Hypothalamus (tissue), 51 donors: ENCODE measurements at places on chromosomes 13 and 19.
A peak's percentile ranks its signal among the peaks of the same experiment; 100 is the strongest.

DNA sequence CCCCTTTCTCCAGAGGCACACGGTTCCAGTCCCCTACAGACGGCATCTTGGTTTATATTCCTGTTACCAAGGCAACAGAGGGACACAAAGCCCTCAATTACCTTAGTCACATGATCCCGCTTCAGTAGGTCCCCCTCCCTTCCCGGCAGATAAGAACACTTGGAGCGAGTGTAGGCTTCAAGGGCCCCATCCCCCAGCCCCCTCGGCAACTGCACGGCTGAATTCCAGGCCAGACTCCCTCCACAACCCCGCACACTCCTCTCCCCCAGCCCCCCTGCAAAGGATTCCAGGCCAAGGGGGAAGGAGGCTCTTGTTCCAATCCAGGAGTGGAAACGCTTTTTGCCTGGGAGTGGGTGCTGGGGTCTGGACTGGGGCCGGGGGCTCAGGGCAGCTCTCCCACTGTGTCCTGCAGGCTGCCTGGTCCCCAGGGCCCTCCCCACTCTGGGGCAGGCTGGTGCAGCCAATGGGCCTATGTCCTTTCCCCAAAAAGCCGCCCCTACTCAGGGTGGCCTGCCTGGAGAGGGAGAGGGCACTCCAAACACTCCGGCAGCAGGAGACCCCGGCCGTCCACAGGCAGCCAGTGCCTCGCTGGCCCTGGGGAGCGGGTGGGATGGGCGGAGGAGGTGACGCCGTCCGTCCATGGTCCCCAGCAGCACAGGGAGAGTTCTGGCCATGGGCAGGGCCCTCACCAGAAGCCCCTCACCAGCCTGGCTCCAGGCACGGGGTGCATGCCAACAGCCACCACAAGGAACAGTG lies 62.6 kb downstream of the MLLT1 start:
- no peak for DNase-seq

DNA sequence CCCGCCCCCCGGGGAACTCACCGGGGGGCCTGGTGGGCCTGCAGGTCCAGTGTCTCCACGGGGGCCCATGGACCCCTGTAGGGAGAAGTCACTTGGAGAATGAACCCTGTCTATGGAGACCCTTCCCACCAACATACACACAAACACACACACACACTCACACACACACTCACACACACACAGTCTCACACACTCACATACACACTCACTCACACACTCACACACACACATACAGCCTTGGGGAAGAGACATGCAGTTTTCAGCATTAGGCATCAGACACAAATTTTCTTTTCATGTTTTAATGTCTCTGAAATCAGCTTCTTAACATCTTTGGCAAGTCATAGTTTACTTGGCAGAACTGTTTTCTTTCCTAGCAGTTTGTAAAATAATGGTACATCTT lies 31.0 kb upstream of the OLFM2 start:
- DNase-seq = no peak

GRCh38 chr13:35866801-35867200 lies 264.4 kb downstream of the DCLK1 start:
- no peak for DNase-seq

DNA sequence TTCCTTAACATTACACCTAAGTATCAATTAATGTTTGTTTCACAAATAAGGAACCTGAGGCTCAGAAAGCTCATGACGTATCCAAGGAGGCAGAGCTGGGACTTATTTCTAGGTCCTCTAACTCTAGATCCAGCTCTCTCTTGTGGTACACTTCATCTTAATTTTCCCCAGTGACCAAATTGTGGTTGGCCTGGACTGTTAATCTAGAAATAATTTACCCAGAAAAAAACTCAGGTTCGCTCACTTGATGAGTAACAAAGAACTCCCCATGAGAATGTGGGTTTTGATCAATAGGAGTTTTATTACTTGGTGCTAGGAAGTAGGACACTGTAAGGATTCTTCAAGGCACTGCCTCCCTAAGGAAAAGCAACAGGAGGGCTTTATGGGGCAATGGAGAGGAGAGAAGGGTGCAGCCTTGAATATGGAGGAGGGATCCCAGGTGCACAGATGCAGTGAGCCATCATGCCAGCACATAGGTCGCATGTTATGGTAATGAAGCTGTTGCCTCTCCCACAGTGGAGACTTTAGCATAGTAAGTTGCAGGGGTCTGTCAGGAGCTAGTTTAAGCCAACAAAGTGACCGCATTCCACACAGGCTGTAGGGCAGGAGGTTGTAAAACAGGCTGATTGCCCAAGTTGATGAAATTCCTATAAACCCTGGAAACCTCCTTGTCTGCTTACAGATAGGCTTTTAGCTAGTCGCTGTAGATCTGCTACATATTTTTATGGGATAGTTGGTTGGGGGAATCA lies 14.7 kb downstream of the RAP2A start:
- no peak for DNase-seq

- no peak for DNase-seq
Measured at GRCh38 chr19:35142606-35143230, 337 bp upstream of the FXYD7 start.

- DNase-seq = no peak
Measured at GRCh38 chr13:85386424-85386823, 412.8 kb downstream of the SLITRK6 start.

- DNase-seq = no peak
Measured at GRCh38 chr13:101325423-101325822, 90.9 kb downstream of the NALCN start.

GRCh38 chr19:1238369-1239303 lies 831 bp upstream of the CBARP start:
- DNase-seq = peak; percentile 16

DNA sequence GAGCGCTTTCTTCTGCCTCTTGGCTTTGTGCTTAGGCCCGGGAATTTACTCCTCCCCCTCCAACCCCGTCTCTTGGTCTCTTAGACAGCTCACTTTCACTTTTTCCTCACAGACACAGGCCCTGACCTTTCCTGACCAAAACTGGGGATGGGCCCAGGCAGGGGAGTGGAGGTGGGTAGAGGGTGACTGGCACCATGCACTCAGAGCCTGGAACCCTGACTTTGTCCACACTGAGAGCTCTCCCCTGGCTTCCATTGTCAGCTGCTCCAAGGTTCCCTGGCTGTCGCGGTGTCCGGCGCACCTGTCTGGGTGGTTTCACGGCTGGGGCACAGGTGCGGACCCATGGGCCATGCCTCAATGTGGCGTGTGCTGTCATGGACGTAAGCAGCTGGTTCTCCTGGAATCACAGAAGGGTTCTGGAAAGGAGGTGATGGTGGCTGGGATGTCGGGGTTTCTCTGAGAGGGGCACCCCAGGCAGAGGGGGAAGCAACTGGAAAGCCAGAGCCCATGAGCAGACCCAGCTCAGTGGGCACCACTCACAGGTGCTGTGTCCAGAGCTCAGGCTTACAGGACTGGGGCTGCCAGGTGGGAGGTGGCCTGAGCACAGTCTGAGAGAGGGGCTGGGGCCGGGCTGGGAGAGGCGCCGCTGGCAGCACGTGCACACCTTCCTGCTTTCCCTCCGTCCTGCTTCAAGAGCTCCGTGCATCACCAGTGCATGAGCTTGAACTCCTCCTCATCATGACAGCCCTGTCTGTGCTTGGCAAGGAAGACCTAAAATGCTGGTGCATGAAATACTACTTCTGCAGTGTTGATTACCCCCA lies 28.0 kb upstream of the C1QTNF9 start:
- DNase-seq = no peak

DNA sequence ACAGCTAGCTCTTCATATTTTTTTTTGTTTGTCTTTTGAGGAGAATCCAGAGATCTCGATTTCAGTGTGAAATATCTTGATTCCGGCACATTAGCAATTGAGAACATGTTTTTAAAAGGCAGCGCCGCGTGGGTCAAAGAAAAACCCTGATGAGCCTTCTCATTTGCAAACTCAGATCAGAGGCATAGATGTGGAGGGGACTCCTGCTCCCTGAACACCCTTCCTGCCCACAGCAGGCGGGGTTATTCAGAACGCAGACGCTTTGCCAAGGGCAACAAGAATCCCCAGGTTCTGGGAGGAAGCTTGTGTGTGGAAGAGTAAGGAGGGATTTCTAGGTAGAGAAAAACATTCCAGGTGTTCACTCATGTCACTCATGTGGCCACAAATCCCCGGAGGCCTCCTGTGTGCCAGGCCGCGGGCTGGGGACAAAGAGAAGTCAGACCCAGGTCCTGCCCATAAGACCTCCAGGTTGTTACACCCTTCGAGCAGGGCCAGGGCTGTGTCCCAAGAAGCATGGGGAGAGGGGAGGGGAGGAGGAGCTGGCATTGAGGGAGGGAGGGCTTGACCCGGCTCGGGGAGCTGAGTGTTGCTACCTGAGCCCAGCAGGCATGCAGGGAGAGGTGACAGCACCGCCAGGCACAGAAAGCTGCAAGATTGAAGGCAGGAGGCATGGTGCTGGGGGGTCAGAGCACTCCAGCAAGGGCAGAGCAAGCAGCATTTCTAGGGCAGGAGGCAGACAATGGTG lies 15.9 kb upstream of the IGLON5 start:
- DNase-seq = no peak

DNA sequence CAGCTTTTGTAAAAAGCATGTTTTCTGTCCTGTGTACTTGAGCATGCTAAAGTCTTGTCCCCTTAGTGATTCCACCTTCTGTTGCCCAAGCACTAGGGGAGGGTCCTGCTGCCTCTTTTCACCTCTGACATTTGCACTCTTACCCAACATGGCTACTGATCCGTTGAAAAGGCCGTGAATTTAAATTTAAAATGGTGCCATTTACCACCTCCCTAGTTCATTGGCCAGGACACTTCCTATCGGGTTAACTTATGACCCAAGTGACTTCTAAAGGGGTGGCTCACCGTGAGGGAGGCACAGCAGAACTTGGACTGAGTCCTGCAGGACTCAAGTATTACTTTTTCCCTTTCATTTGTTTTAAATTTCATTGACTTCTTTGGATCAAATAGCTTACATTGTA lies 33.3 kb upstream of the CEACAM21 start:
- no peak for DNase-seq

GRCh38 chr19:6374161-6374709 lies 1.5 kb downstream of the PSPN start:
- no peak for DNase-seq

DNA sequence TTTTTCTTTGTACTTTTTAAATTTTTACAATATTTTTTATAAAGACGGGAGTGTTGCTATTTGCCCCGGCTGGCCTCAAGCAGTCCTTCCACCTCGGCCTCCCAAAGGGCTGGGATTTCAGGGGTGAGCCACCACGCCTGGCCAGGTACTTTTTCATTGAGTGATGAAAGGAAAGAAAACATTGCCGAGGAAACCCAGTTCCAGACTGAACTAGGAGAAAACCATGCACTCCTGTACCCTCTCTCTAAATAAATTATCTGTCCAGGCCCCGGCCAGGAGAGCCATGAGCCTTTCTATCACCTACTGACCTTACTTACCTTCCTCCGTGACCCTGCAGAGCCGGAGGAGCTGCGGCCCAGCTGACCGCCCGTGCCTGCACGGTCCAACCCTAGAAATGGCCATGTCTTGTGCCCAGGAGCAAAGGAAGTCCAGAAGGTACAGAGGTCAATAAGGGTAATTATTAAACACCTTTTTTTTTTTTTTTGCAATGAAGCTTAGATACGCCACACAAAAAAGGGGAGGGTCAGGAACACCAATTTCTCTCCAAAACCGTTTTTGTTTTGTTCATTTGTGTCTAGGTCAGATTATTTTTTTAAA lies at the start of gene SLC7A9:
TSS of gene SLC7A9 (minus strand) at position 399 of the 597 bp plus-strand sequence. CDS start 1,233 bp downstream, outside the sequence.
- DNase-seq = no peak

GRCh38 chr19:7759156-7759555 lies 3.9 kb upstream of the CLEC4M start:
- no peak for DNase-seq

- no peak for DNase-seq
Measured at GRCh38 chr13:37490176-37490779, 108.3 kb downstream of the POSTN start.

GRCh38 chr13:29487466-29488454 lies 107.7 kb downstream of the SLC7A1 start:
- DNase-seq = no peak

DNA sequence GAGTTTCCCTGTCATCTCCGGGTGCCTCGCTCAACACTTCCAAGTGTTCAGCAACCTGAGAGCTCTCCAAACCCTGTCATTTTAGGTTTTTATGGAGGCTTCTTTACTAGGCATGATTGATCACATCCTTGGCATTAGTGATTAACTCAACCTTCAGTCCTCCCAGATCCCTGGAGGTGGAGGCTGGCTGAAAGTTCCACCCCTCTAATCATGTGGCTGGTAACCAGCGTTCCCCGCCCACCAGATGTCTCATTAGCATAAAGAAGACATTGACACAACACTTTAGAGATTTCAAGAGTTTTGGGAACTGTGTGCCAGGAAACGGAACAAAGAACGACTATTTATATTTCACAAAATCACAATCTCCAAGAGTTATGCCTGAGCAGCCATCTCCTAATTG lies 71.1 kb upstream of the RGCC start:
- DNase-seq = no peak

GRCh38 chr19:4707322-4707721 lies 16.3 kb downstream of the DPP9 start:
- peak; percentile 11 for DNase-seq

- DNase-seq = no peak
Measured at GRCh38 chr19:37953171-37953917, 46.3 kb downstream of the SIPA1L3 start.

- no peak for DNase-seq
Measured at GRCh38 chr13:111280681-111281585, 39.5 kb upstream of the TEX29 start.

DNA sequence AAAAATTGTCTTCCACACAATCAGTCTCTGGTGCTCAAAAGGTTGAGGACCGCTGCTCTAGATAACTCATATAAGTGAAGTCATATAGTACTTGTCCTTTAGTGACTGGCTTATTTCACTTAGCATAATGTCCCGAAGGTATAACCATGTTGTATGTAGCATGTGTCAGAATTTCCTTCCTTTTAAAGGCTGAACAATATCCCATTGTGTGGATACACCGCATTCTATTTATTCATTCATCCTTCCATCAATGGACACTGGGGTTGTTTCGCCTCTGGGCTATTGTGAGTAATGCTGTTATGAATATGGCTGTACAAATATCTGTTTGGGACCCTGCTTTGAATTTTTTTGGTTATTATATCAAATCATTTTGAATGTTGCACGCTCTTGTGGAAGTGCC lies 4.6 kb upstream of the LYPD5 start:
- no peak for DNase-seq

DNA sequence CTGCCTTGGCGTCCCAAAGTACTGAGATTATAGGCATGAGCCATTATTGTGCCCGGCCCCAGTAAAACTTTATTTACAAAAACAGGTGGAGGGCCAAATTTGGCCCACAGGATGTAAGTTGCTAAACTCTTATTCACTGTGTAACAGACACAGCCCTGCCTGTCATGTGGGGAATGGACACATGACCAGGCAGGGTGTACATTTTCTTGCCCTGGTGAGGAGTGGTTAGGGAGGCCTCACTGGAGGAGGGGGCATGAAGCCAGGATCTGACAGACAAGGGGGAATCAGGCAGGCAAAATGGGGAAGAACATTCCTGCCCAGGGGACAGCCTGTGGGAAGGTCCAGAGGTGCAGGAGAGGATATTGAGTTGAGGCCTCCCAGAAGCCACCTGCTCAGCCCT lies 7.4 kb upstream of the PGLS start:
- no peak for DNase-seq

DNA sequence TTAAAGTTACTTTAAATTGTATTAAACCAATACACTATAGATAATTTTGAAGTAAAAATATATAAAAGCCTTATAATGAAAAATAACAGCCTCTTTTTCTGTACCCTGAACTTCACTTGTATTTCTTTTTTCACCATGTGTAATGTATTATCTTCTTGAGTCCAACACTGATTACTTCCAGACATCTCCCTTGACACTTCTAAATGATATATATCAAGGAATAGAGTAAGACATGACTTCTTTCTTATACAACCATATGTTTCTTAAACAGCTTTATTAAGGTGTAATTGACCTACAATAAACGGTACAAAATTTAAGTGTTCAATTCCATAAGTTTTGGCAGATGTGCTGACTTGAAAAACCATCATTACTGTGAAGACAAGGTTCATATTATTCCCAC lies 531.9 kb downstream of the OLFM4 start:
- no peak for DNase-seq
